ENCODE measurements at places on chromosomes 13 and 19. TPM values are rescaled to one million over a fixed set of nuclear protein-coding genes. Genes with fewer than 3 reads are reported as not detected.
A peak's percentile ranks its signal among the peaks of the same experiment; 100 is the strongest.

The PTH2 gene
- not detected for total RNA-seq

The RGCC gene
- total RNA-seq = 4.9 TPM

The ZNF790 gene
- total RNA-seq = 3.7 TPM

The SRRM5 gene
- 0.09 TPM for total RNA-seq

The BIVM gene
- 19.4 TPM for total RNA-seq

- no peak for DNase-seq
Observed at GRCh38 chr13:29489650-29490560, 105.6 kb downstream of the SLC7A1 start.

- no peak for DNase-seq
Observed at GRCh38 chr13:35693134-35693784, 216.8 kb upstream of the MAB21L1 start.

GRCh38 chr19:50313812-50314536 lies 15.2 kb downstream of the KCNC3 start:
- DNase-seq = no peak

DNA sequence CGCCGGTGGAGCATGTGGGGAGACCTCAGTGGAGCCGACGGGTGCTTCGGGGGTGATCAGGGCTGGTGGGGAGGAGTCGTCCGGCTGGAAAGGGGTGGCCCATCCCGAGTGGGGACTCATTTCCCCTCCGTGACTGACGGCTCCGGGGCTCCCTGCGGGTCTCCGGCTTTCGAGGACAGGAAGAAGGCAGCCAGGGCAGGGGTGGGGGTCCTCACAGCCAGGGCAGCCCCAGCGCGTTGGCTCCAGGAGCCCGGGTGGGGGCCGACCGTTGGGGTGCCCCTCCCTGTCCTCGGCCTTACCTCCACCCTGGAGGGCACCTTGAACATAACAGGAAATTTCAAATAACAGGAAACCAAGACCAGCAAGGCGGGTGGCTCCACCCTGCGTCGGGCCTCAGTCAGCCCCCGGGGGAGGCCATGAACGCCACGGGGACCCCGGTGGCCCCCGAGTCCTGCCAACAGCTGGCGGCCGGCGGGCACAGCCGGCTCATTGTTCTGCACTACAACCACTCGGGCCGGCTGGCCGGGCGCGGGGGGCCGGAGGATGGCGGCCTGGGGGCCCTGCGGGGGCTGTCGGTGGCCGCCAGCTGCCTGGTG lies at the start of gene S1PR4:
Gene S1PR4 (plus strand): TSS at position 393 of the 596 bp plus-strand sequence. CDS start 24 bp downstream, at position 417.
- DNase-seq = peak; percentile 38

GRCh38 chr13:60411983-60412382 lies 15.0 kb downstream of the TDRD3 start:
- no peak for DNase-seq

GRCh38 chr13:112880221-112880641 lies 88.8 kb upstream of the MCF2L start:
- no peak for DNase-seq

- no peak for DNase-seq
Observed at GRCh38 chr13:49410477-49410876, 33.4 kb downstream of the CAB39L start.

- DNase-seq = no peak
Observed at GRCh38 chr13:88544836-88545235, 873.7 kb downstream of the SLITRK5 start.

- no peak for DNase-seq
Observed at GRCh38 chr19:2500841-2501261, 24.9 kb downstream of the GADD45B start.

GRCh38 chr19:5364674-5365073 lies 24.1 kb upstream of the PTPRS start:
- DNase-seq = no peak

- DNase-seq = no peak
Observed at GRCh38 chr13:36450534-36450933, 18.2 kb downstream of the CCNA1 start.

- no peak for DNase-seq
Observed at GRCh38 chr19:54137699-54138488, at the start of gene CNOT3. TSS of gene CNOT3 (plus strand) at chr19:54137762. CDS start at chr19:54142979, 5,217 bp downstream.

GRCh38 chr19:5586300-5587070 lies 18.7 kb upstream of the TINCR start:
- DNase-seq = no peak

GRCh38 chr19:5139583-5140325 lies 170.8 kb downstream of the KDM4B start:
- DNase-seq = no peak

DNA sequence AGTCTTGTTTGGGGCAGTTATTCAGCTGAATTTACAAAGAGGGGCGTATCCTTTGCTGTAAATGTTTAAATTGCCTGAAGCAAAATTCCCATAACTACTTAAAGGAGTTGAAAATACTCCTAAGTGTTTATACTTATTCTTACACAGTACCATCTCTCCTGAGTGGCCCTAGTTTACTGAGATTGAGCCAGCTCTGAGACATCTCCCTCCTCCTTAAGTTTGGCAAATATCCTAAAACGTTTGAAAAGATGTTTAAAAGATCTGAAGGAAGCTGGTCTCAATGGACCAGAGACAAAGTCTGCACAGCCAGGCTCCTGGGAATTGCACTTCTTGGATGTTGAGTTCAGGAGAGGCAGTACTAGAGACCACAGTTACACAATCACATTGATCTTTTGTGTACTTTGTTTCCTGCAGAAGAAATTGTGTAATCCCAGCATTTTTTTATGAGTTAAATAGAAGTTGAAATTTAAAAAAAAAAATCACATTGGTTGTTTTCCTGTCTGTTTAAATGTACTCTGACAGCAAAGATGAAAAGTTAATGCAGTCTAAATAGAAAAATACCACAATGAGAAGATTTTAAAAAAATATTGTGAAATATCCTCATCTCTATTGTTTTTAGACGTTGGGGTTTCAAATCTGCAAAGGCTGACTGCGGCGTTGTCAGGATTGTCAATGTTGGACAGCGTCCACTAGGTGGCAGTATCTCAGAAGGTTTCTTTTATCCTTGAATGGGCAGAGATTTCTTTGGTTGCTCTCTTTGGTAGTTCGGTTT lies 20.7 kb downstream of the TNFSF11 start:
- DNase-seq = no peak
